Breast epithelium (tissue), 4 donors: ENCODE measurements at places on chromosomes 11 and 22.

DNA sequence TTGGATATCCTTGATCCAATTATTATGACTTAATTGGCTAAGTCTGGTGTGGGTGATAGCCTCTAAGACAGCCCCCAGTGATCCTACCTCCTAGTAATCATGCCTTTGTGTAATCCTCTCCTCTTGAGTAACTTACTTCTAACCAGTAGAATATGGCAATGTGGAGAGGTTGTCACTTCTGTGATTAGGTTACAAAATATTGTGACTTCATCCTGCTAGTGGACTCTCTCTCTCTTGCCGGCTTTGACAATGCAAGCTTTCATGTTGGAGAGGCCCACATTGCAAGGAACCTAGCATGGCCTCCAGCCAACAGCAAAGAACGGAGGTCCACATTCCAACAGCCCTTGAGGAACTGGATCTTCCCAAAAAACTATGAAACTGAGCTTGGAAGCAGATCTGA is 19.5 kb downstream of the YPEL4 start:
- DNase-seq, result no peak

- peak; percentile 35 for DNase-seq
Observed at GRCh38 chr11:113202431-113202830, 112.0 kb upstream of the TTC12 start.

DNA sequence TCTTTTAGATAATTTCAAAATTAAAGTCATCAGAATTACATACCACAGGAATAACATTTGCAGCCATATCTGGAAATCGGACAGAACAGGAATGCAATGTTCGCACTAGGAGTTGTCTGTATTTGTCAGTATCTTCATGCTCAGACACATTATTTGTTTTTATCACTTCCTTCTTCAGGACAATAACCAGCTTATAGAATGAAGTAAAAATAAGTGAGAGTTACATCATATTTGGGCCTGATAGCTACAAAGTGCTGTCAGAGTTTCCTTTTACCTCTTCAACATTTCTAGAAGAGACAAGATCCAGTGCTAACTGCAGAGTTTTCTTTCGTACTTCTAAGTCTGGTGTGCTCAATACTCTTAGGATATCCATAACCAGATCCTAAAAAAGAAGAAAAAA is 18.9 kb downstream of the COPB1 start:
- DNase-seq, result no peak

DNA sequence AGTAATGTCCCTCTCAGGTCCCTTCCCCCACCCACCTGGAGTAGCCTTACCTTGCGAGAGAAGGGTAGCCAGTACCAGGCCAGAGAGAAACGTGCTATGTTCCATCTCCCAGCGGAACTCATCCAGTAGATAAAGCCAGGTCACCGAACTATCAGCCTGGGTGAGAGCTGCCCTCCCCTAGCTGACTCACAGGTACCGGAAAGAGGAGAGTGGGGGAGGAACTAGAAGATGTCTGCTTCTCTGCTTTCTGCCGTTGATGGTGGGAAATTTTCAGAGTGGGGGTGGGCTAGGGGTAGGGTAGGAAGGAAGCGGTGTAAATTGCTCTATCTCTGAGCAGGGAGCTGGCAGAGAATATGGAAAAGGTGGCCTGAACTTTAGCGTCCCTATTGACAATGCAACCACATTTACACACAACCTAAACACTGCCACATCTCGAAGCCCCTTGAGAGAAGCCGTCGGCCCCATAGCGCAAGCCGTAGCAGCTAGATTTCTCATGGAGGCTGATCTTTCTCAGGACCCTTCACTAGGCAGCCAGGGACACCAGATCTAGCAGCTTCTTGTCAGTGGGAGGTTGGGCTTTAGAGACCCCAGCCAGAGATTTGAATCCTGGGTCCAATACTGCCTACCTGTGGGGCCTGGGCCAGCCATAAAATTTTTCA is at the start of gene CD3D:
CD3D (minus strand) TSS at position 203 of the 659 bp plus-strand sequence; CDS start at position 105, 98 bp downstream.
- no peak for DNase-seq

- DNase-seq, result no peak
Observed at GRCh38 chr11:93537049-93537448, 6.1 kb downstream of the SMCO4 start.

- no peak for DNase-seq
Observed at GRCh38 chr22:27801202-27801615, 347 bp downstream of the MN1 start.

DNA sequence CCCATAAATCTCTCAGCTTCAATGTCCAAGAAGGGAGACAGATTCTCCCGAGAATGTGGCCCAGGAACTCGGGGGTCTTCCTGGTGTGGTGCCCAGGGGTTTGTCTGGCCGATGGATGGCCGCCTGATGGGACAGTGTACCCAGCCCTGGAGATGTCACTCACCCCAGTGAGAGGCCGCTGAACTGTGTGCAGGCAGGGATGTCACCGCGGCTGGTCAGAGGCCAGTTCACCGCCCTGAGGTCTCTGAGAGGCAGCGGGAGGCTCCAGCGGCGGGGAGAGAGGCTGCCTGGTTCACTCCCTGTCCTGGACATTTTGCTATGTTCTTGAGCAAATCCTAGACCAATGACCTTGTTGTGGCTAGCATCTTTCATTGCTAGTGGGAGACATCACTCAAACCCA is 1349.5 kb downstream of the BRD1 start:
- DNase-seq, result peak; percentile 45

- DNase-seq, result no peak
Observed at GRCh38 chr22:23216461-23217170, 36.3 kb downstream of the BCR start.

GRCh38 chr11:57276169-57276970 is 39.3 kb upstream of the APLNR start:
- DNase-seq, result no peak

DNA sequence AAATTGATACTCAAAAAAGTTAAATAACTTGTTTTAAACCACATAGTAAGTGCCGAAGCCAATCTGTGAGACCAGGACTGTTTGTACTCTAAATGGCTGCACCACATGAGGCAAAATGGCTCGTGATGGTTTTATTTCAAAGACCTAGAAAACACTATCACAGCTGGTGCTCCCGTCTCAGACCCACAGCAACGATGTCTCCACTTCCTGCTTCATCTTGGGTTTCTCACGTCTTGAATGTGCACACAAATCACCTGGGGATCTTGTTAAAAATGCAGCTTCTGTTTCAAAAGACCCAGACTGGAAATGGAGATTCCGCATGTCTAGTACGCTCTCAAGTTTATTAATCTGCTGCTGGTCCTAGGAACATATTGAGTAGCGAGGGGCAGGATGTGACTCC is 1.2 kb downstream of the CD3E start:
- no peak for DNase-seq

- DNase-seq, result no peak
Observed at GRCh38 chr22:43706151-43706550, 106.0 kb downstream of the EFCAB6 start.

DNA sequence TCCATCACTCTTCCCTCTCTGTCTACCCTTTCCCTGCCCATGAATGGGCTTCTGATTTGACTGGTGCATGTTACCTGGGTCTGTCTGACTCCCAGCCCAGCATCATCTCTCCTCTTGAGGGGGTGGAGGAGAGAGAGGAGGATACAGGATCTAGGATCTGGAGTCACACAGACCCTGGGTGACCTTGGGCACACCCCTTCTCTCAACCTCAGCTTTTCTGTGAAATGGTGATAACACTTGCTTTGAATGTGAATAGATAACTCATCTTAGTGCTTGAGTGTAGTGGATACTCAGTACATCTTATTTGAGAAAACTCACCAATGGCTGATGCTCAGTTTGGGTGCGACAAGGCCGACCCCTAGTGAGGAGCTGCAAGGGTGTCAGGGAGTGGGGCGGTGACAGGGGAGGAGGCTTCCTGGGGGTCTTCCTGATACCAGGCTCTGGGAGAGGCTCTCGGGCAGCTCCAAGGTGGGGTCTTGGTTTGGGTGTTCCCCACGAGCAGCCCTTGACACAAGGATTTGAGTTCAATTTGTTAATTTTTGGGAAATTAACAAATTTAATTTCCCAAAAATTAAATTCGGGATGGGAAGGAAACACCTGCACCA is 9.0 kb downstream of the INCENP start:
- DNase-seq, result no peak

GRCh38 chr22:43823353-43823908 is 11.3 kb upstream of the EFCAB6 start:
- no peak for DNase-seq

DNA sequence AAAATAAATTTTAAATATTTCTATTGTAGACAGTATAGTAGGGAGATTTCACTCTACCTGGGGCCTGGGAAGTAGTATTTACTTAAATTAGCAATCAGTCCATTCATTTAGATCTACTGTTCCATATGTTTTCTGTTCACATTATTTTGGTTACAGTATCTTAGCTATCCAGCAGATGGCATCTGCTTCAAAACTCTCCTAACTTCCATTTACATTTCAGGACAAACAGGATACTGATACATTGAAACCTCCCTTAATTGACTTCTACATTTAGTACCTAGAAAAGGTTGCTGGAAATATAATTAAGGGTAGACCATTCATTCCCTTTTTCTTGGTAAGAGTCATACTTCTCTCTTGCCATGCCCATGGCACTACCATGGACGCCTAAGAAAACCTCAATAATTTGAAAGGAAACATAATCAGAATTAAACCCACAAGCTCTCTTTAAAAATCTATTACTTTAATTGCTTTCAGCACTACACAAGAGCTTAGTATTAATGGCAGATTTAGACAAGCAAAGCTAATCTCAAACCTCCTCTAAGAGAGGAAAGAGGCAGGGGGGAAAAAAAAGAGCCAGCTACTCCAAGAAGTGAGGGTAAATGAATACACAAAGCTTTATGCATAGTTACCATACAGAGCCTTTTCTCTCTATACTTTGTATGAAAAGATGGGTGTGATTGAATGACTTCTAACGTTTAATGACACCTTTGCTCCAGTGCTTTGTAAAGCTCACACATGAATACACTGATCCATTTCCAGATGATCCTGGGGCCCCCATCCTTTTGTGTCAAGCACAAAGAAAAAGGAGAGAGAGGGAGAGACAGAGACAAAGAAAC is 131.2 kb upstream of the MTMR2 start:
- DNase-seq, result no peak

GRCh38 chr11:115201111-115201792 is 303.0 kb downstream of the CADM1 start:
- DNase-seq, result no peak

DNA sequence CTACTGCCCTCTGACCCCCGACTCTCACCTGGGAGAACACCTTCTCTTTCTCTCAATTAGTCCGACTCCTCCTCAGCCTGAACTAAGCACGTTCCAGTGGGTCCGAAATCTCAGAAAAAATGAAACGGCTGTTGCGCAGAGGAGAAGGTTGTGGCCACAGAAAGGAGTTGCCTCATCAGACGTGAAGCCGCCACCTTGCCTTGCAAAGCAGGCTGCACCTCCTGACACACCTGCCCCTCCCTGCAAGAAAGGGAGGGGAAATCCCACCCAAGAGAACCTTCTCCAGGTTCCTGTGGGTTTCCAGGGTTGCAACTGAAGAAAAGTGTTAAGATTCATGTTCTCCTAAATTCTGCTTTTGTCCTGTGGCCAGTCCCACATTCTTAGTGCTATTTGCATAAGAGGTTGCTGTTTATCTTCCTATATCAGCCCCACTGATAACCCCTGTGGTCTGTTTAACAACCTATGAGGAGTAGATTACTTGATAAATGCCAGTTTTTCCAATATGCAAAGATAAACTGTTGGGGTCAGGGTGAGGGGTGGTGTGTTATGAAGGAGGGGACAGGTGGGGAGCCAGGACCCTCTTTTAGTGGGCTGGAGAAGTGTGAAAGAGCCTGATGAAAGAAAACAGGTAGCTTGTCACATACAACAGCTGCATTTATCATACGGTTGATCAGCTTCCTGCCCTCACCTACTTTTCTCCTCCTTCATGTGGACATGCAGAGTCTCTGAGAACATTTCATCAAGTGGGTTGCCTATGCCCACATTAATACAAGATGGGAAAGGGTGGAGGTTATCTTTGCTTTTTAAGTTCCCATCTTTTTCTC is 18.2 kb downstream of the ZBTB16 start:
- no peak for DNase-seq

GRCh38 chr11:30445056-30445455 is 122.2 kb downstream of the ARL14EP start:
- no peak for DNase-seq

DNA sequence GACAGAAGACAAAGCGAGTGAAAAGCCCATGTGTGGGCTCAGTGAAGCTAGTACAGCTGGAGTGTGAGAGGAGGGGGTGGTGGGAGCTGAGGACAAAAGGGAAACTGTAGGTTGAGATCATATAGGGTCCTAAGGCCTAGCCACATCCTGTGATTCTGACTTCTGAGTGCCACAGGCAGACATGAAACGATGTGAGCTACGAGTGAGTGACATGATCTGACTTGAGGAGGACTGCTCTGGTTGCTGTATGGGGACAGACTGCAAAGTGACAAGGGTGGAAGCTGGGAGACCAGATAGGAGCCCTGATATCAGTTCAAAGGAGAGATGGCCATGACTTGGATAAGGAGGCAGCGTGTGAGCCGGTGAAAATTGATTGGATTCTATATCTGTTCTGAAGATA is 85.4 kb downstream of the MICAL2 start:
- no peak for DNase-seq

DNA sequence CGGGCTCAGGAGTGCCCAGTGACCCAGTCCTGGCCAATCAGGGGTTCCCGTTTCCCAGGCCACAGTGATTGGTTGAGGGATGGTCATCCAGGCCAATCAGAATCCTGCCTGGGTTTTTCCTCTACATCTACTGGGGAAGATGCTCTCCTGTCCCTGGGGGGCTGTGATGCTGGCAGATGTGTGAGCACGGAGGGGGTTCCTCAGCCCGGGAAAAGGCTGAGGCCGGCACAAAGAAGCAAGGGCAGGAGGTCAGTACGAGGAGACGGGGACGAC is 171.2 kb downstream of the CTTN start:
- no peak for DNase-seq

DNA sequence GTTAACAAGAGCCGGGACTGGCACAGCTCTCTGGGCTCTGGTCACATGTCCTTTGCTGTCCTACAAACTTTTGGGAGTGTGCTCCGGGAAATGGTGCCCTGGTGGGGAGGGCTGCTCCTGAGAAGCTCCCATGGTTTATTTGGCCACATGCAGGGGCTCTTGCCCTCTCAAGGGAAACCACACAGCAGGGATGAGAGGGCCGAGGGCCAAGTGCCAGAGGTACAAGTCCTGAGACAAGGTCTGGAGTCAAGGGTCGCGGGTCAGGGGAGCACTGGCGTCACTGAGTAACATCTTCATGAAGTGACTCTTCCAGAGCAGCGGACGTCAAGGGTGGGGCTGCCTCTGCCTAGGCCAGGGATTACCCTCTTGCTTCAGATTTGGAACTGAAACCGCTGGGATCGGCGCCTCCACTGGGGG is 1160.6 kb downstream of the TBC1D22A start:
- DNase-seq, result no peak

GRCh38 chr11:102900346-102900745 is 25.6 kb upstream of the MMP12 start:
- DNase-seq, result no peak

- DNase-seq, result no peak
Observed at GRCh38 chr22:37911697-37912096, 5.6 kb downstream of the MICALL1 start.

- DNase-seq, result no peak
Observed at GRCh38 chr11:74370123-74370522, 28.1 kb downstream of the PGM2L1 start.

GRCh38 chr11:125343718-125344131 is 152.3 kb downstream of the FEZ1 start:
- no peak for DNase-seq

- no peak for DNase-seq
Observed at GRCh38 chr11:12868315-12869073, 140.6 kb upstream of the RASSF10 start.

GRCh38 chr11:70886676-70887541 is 365.5 kb downstream of the SHANK2 start:
- no peak for DNase-seq

GRCh38 chr11:17767914-17768313 is 33.3 kb downstream of the KCNC1 start:
- no peak for DNase-seq
